ENCODE measurements at places on chromosomes 5 and 9. TPM values are rescaled to one million over a fixed set of nuclear protein-coding genes. Genes with fewer than 3 reads are reported as not detected.
A peak's percentile ranks its signal among the peaks of the same experiment; 100 is the strongest.

- peak; percentile 80 for DNase-seq
- peaks cover 15% of the 10 kb centered on the region for H3K4me1 ChIP-seq
- H3K4me3 ChIP-seq = no peak overlapping the region
- peak overlapping the region; percentile 85 for H3K27ac ChIP-seq
- no peaks in the 10 kb centered on the region for H3K27me3 ChIP-seq
Observed at GRCh38 chr5:65203746-65204145, 278.0 kb downstream of the ADAMTS6 start.

- no peaks in the 10 kb centered on the region for H3K27me3 ChIP-seq
- no peak for DNase-seq
- H3K4me1 ChIP-seq = peaks cover 4% of the 10 kb centered on the region
- H3K27ac ChIP-seq = no peak overlapping the region
- H3K36me3 ChIP-seq = no peaks in the 10 kb centered on the region
Observed at GRCh38 chr5:173785400-173785799, 102.7 kb upstream of the CPEB4 start.

GRCh38 chr5:16413166-16413860, 52.3 kb downstream of the ZNF622 start:
- no peak overlapping the region for H3K27ac ChIP-seq
- H3K27me3 ChIP-seq = no peaks in the 10 kb centered on the region
- H3K36me3 ChIP-seq = no peaks in the 10 kb centered on the region
- DNase-seq = no peak
- H3K4me3 ChIP-seq = no peak overlapping the region
- H3K4me1 ChIP-seq = no peaks in the 10 kb centered on the region

DNA sequence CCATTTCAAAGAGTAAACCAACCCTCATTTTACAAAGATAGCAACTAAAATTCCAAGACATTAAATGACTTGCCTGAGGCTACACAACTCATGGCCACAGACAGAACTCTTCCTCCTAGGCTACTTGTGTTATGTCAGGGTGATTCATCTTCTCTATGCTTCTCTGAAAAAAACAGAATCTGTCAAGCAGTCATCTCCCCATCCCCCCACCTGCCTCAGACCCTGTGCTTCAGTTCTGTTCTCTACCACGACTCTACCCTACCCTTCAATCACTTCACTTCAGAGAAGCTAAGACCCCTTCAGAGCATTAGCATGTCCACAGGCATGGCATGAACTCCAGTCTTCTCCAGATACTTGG, 277.7 kb upstream of the PTGER4 start:
- H3K27ac ChIP-seq = no peak overlapping the region
- H3K27me3 ChIP-seq = no peaks in the 10 kb centered on the region
- no peaks in the 10 kb centered on the region for H3K4me1 ChIP-seq

GRCh38 chr9:16143947-16144890, 591.4 kb downstream of the CCDC171 start:
- H3K4me3 ChIP-seq = no peak overlapping the region
- H3K4me1 ChIP-seq = no peaks in the 10 kb centered on the region
- H3K36me3 ChIP-seq = no peaks in the 10 kb centered on the region
- DNase-seq = peak; percentile 35
- no peak overlapping the region for H3K27ac ChIP-seq

GRCh38 chr5:179732918-179733771, 523 bp downstream of the MAML1 start:
- H3K36me3 ChIP-seq = peaks cover 2% of the 10 kb centered on the region
- H3K4me3 ChIP-seq = peak overlapping the region; percentile 91
- peak; percentile 35 for DNase-seq
- no peaks in the 10 kb centered on the region for H3K27me3 ChIP-seq
- H3K27ac ChIP-seq = peak overlapping the region; percentile 75
- H3K4me1 ChIP-seq = peaks cover 3% of the 10 kb centered on the region

GRCh38 chr5:31116466-31117031, 76.9 kb upstream of the CDH6 start:
- no peaks in the 10 kb centered on the region for H3K36me3 ChIP-seq
- no peaks in the 10 kb centered on the region for H3K27me3 ChIP-seq
- H3K27ac ChIP-seq = no peak overlapping the region
- H3K4me3 ChIP-seq = no peak overlapping the region

GRCh38 chr9:1979741-1980367, 35.3 kb upstream of the SMARCA2 start:
- no peak overlapping the region for H3K4me3 ChIP-seq
- H3K36me3 ChIP-seq = no peaks in the 10 kb centered on the region
- DNase-seq = peak; percentile 93
- no peaks in the 10 kb centered on the region for H3K27me3 ChIP-seq
- H3K27ac ChIP-seq = no peak overlapping the region

Gene KIAA1958
- 3.0 TPM for total RNA-seq

Gene PCDHAC2
- 2.6 TPM for total RNA-seq

Gene LRSAM1
- total RNA-seq = 18.0 TPM

Gene MYMK
- total RNA-seq = not detected

Gene ADAMTS19
- 0.33 TPM for total RNA-seq

Gene QSOX2
- 7.8 TPM for total RNA-seq

Data from fibroblast of lung (primary cell).